ENCODE measurements at places on chromosomes 7 and 10.

- no peak for DNase-seq
These were observed 28.9 kb upstream of the PCBD1 start for GRCh38 chr10:70917226-70917625.

GRCh38 chr7:16688249-16688648, 42.3 kb downstream of the BZW2 start:
- no peak for DNase-seq

GRCh38 chr10:93166134-93166533, 92.4 kb downstream of the CYP26A1 start:
- no peak for DNase-seq

DNA sequence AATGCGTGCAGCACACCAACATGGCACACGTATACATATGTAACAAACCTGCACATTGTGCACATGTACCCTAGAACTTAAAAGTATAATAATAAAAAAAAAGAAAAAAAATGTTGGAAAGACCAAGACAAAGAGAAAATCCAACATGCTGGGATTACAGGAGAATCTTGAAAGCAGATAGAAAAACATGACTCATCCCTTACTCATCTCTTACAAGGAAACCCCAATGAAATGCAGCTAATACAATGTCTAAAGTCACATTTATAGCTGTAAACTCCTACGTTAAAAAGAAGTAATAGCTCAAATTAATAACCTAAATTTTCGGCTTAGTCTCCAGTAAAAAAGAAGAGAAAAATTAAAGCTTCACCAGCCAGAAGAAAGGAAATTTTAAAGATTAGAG, 47.5 kb upstream of the DGKB start:
- no peak for DNase-seq
